Esophagus squamous epithelium (tissue), 5 donors: ENCODE measurements at places on chromosomes 12 and 14. TPM values are rescaled to one million over a fixed set of nuclear protein-coding genes. Genes with fewer than 3 reads are reported as not detected.

DNA sequence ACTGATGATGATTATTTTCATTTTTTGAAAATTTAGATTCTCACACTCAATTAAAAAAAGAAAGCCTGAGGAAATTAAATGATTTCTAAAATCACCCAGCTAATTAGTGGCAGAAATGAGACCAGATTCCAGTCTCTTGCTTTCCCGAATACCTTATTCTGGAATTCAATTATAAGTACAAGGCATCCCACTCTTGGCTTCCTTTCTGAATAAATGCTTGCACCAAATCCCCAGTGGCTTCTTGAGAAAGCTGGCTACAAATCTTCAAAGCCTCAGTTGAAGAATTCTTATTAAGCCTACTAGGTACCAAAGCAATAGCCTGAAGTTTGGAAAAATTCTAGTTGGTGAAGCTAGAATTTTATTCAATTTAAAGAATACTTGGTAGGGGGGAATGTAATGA is 476.6 kb downstream of the DIO2 start:
- DNase-seq = no peak

ERBB3 gene
- 125 TPM for total RNA-seq

RABGGTA gene
- 68.9 TPM for total RNA-seq

DNA sequence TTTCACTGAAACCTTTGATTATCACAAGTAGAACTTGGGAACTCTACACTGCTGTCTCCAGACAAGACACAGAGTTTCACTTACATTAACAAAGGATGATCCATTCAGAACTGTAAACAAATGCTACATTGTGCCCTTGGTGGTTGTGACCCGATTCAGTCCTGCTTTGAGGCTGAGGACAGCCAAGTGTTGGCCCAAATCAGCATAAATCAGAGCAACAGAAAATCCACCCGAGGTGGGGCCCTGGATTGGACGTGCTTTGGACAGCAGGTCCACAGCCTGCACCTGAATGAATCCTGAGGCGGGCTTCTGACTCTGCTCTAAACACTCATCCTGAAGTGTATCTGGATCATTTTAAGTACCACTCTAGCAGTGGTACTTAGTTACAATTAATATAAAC is 68.8 kb downstream of the PPP2R5C start:
- DNase-seq = no peak

- DNase-seq = no peak
Observed at GRCh38 chr14:68610251-68610793, 182.5 kb downstream of the ZFP36L1 start.

- no peak for DNase-seq
Observed at GRCh38 chr14:73740618-73741326, 26.6 kb upstream of the PNMA1 start.

GRCh38 chr12:101947316-101947715 is 69.9 kb downstream of the DRAM1 start:
- DNase-seq = no peak

GRCh38 chr14:62347562-62348011 is 585.4 kb downstream of the SNAPC1 start:
- DNase-seq = no peak

DNA sequence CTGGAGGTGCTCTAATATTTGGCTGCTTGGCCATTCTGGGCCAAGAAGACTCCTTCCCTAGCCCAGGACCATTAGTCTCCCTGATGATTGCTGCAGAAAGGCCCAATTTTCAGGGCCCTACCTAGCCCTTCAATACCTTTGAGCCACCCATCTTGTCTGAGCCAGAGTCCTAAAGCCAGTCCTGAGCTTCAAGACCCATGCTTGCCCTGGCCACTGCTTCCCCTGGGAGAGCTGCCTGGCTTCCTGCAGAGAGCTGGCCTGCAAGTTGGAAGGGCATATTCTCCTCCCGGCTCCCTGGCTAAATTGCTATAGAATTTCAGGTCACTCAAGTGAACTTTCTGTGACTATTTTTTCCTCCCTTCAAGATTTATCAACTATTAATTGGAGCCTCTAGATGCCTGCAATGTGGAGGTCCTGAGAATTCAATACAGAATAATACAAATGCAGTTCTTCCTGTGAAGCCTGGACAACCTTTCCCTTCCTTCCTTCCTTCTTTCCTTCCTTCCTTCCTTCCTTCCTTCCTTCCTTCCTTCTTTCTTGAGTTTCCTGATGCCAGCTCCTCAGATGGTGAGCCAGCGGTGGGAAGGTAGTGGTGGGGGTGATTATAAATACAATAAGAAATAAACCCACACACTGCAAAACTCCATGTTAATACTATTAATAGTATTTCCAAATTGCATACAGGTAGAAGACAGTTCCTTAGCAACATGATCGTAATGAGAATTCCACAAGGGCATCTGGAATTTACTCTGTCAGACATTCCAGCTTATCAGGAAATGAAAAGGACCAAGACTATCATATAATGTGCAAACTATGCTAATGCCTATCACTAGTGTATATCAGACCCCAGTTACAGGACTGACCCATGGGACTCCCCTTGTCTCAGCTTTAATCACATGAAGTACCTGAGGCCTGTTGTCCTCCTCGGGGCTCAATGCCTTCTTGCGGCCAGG is 108.1 kb downstream of the ZFP36L1 start:
- DNase-seq = no peak

DNA sequence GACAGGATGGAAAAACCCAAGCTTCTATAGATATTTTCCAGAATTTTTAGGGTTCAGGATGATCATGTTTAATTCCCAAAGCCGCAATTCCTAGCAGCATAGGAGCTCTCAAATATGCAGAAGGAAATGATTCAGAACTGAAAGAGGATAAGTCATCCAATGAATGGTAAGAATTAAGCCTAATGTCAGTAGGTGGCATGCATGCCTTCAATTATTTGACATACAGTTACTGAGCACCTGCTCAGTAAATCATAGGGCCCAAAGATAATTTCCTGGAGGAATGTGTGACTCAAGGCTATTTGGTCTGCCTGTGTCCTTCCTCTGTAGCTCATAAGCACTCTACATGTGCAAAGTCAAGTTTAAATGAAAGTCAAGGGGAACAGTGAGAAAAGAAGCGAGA is 116.8 kb upstream of the SLC38A4 start:
- no peak for DNase-seq

- no peak for DNase-seq
Observed at GRCh38 chr12:113271466-113271852, 50.2 kb downstream of the TPCN1 start.

GRCh38 chr14:96030108-96030760 is 8.9 kb upstream of the C14orf132 start:
- DNase-seq = no peak

C12orf60 gene
- total RNA-seq = 0.95 TPM

DNA sequence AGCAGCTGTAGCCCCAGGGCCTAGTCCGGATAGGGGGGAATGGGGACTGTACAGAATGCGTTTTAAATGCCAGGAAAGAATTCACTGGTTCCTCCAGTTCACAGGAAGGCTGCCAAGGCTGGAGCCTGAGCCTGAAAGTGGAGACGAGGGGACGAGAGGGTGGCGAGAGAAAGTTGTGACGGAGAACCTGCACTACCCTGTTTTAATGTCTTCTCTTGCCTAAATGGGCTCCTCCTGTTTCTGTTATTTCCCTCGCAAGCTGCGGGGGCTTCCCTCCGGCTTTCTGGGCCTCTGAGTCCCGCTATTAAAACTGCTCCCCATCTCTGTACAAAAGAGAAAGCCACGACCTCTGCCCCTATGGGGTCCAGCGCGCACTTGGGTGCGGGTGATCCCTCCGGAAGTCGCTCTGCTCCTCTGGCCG is 4.5 kb downstream of the C1QL4 start:
- no peak for DNase-seq

ST8SIA1 gene
- 1.3 TPM for total RNA-seq

DNA sequence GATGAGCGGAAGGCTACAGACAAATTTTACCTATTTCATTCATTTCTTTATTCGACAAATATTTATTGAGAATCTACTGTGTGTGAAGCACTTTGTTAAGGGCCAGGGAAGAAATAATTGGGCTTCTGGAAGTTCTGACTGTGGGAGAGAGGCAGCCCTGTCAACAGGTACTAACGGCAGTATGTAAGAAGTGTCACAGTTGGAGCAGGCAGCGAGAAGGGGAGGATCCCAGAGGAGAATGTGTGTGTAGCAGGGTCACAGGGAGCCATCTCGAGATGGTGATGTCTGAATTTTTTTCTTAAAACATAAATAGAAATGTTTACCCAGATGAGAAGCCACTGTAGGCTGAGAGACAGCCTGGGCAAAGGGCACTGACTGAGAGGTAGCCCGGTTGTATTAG is 163.3 kb upstream of the SLC38A2 start:
- DNase-seq = no peak

DNA sequence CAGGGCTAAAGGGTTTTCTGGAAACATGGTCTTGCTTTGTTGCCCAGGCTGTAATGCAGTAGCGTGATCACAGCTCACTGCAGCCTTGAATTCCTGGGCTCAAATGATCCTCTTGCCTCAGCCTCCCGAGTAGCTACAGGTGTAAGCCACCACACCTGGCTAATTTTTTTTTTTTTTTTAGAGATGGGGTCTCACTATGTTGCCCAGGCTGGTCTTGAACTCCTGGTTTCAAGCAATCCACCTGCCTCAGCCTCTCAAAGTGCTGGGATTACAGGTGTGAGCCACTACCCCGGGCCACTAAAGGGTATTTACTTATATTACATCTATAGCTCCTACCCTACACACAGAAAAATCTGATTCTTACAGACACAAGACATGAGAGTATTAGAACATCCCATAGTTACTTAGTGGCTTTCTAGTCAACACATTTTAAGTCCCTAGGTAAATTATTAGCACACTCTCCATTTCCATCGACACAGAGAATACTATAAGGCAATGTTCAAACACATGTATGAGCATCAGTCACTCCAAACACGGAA is 6.2 kb upstream of the DCAF11 start:
- no peak for DNase-seq

GRCh38 chr12:111257435-111257902 is 111.4 kb downstream of the PHETA1 start:
- DNase-seq = no peak

DNA sequence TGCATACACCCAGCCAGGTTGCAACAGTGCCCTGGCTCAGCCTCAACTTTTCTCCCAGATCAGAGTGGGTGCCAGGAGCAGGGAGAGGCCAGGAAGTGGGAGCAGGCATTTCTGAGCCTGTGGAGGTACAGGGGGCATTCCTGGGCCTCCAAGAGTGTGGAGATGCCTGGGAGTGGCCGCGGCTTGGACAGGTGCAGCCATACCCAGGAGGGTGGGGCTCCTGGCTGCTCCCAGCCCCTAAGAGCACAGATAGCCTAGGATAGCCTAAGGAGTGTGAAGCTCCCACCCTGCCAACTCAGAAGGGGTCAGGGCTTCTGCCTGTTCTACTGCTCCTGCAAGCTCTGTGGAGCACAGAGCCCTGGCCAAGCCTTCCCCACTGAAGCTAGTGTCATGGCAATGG is 543.4 kb downstream of the RPL10L start:
- no peak for DNase-seq

- no peak for DNase-seq
Observed at GRCh38 chr12:24487606-24488005, 461.3 kb downstream of the BCAT1 start.

- DNase-seq = no peak
Observed at GRCh38 chr14:38074754-38075153, 132.9 kb upstream of the SSTR1 start.

DNA sequence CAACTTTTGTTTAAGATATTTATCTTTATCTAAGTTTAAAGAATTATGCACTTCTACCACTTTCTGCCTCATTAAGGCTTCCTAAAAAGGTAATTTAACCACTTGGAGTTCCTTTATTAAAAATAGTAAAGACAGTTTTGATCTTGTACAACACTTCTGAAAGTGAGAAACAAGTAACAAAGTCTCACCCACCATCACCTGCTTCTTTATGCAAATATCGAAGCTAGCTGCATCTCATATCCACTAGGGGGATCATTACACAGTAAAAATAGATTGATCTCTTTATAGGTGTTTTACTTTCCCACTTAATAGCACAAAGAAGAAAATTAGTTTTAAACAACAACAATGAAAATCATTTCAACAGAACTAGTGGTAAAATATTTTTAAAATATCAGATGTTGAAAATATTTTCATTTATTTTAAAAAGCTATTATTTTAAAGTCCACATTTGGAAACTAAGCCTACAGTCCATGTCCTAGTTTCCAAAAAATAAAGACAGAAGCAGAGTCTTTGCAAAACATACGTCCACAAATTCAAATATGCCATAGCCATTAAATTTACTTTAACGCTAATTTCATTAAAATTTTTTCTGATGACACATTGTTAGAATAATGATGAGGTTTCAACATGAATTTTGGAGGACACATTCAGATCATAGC is 160.0 kb upstream of the SOX5 start:
- DNase-seq = no peak

DNA sequence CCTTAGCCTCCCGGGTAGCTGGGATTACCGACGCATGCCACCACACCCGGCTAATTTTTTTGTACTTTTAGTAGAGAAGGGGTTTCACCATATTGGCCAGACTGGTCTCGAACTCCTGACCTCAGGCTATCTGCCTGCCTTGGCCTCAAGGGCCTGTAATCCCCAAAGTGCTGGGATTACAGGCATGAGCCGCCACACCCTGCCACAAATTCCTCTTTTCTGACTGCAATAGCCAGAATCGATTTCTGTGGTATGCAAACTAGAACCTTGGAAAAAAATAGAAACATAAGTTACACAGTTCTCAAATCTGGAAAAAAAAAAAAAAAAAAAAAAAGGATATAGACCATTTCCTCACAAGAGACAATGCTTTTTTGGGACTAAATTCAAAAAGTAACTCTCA is 184.6 kb upstream of the EGLN3 start:
- no peak for DNase-seq

ARL1 gene
- total RNA-seq = 43.9 TPM

DNA sequence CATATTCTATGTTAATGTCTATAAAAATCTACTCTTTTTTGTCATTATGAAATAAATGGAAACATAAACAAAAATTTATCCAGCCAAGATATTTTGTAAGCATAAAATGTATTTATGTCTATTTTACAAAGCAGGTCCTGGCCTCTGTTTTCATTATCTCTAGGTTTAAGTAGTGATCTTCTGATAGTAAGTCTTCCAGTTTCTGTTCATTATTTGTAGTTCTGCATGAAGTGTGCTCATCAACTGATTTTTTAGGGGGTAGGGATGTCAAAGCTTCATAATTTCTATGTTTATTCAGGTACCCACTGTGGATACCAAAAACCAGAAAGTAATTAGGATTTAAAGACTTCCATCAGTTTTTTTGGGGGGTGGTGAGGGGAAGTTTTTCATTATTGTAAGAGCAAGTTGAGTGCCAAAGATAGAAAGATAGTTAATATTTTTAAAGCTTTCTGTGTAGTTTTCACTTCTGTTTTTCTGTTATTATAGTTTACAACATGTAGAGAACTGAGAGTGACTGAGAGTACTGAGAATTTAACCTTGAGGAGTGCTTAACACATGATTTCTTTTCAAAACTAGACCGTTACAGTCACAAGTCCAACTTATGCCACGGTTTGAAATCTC is 30.6 kb upstream of the LMO3 start:
- no peak for DNase-seq

JPH4 gene
- total RNA-seq = 2.7 TPM
